Stomach (tissue), 19 donors: ENCODE measurements at places on chromosomes 7 and 10. TPM values are rescaled to one million over a fixed set of nuclear protein-coding genes. Genes with fewer than 3 reads are reported as not detected.

The HYAL4 gene
- polyA plus RNA-seq, result not detected

DNA sequence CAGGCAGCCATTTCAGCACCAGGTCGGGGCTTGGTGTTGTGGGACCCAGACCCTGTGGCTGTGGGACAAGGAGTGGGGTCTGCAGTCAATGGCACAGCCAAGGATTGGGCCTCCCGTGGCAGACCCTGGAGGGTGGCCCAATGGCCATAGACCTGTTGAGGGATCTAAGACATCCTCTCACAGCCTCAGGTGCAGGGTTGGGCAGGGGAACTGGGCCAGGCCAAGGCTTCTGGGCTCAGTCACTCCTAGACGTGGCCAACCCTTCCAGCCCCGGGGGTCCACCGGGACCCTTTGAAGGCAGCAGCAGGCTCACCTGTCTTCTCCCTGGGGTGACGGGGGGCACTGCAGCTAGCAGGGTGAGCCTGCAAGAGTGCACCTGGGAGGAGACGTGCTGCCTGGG is 45.7 kb upstream of the DPYSL4 start:
- no peak overlapping the region for H3K4me3 ChIP-seq
- H3K27ac ChIP-seq, result no peak overlapping the region
- no peaks in the 10 kb centered on the region for H3K27me3 ChIP-seq
- H3K36me3 ChIP-seq, result no peaks in the 10 kb centered on the region
- no peaks in the 10 kb centered on the region for H3K4me1 ChIP-seq

The A1CF gene
- 0.31 TPM for polyA plus RNA-seq

The BICC1 gene
- polyA plus RNA-seq, result 1.6 TPM

GRCh38 chr10:69957886-69958555 is 94.6 kb upstream of the MACROH2A2 start:
- H3K27me3 ChIP-seq, result no peaks in the 10 kb centered on the region
- DNase-seq, result peak; percentile 47
- H3K4me3 ChIP-seq, result no peak overlapping the region
- H3K36me3 ChIP-seq, result no peaks in the 10 kb centered on the region

The NKX6-2 gene
- 1.3 TPM for polyA plus RNA-seq

DNA sequence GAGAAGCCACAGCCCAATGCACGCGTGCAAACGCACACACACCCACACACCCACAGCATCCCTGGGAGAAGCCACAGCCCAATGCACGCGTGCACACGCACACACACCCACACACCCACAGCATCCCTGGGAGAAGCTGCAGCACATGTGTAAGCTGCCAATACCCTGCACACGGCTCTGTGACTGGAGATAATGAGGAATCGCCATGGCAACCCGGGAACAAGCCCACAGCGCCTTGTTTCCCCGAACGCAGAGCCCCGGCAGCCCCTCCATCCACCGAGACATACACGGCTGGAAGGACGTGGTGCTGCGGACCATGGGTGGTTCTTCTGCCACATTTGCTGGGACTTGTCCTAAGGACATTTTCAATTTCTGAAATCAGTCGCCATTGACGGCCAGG is 221.3 kb downstream of the PTPRN2 start:
- H3K27ac ChIP-seq, result no peak overlapping the region
- no peak for DNase-seq
- no peak overlapping the region for H3K4me3 ChIP-seq
- H3K36me3 ChIP-seq, result no peaks in the 10 kb centered on the region

DNA sequence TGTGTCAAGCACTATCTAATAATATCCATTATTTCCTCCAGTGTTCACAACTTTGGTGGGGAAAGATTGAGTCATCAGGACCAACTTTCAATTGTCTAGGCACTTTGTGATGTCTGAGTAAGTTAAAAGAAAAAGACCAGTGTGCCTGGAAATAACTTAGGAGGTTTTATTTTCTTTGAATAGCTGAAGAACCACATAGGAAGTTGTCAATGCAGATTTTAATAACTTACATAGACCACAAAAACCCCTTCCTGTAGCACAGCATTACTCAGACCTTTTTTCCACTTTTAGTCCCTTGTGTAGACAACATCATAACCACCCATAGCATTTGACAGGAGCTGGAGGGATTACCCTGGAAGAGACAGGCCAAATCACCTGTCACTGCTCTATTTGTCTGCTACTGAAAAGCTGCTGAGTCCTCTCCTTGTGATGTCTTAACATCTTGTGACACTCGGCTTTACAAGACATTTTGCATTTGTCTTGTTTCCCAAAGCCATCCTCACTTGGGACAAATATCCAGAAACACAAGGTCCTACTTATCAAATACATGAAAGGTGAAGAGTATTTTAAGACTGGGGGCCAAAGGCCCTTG is 241.5 kb upstream of the PTER start:
- H3K4me3 ChIP-seq, result no peak overlapping the region
- H3K27me3 ChIP-seq, result no peaks in the 10 kb centered on the region
- no peak for DNase-seq
- no peak overlapping the region for H3K27ac ChIP-seq

The FAM237B gene
- not detected for polyA plus RNA-seq

The KCP gene
- not detected for polyA plus RNA-seq
